Activated CD4-positive, alpha-beta T cell treated with anti-CD3 and anti-CD28 coated beads for 24 hours (primary cell): ENCODE measurements at places on chromosomes 2 and 18.

- no peak for DNase-seq
Observed at GRCh38 chr2:204108330-204108751, 171.8 kb downstream of the ICOS start.

DNA sequence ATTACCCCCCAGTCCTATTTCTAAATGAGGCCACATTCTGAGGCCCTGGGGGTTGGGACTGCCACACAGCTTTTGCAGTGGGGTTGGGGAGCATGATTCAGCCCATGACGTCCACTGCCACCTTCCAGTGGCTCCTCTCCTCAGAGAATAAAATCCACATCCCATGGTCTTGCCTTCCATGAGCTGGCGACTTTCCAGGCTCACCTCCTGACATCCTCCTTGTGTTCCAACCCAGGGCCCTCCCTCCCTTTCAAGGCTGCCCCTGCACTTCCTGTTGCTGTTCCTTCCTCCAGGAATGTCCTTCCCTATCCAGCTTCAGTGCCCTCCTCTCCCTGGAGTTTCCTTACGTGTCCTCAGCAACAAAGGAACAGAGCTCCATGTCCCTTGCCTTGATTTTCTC is 187.3 kb upstream of the ID2 start:
- DNase-seq, result no peak

DNA sequence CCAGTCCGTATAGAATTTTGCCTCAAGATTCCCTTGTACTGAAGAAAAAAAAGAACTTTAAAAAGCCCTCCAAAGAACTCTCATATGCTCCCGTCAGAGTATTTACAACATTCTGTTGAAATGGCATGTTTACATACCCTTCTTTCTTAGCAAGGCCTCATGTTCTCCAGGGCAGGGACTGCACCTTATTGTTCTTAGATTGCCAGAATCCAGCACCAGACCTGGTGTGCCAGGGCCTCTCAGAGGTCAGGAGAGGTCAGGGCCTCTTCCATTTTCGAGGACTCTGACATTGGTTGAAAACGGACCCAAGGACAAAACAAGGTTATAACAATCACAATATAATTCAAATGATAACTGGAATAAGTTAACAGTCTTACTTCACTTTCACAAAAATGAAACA is 78.2 kb downstream of the TNP1 start:
- DNase-seq, result no peak

DNA sequence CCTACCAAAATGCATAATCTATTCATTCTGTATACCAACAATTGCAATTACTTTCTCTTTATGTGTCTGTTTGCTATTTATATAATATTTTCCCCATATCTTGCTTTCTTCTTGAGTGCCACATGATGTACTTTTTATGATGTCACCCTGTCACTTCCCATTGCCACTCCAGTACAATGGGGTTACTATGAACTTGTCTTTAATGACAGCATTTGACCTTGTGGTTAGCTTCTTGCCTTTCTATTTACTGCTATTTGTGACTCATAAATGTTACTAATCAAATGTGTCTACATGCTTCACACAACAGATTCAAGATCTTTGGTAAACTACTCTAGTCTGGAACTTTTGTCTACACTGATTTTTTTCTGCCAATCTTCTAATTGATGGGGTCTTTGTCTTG is 486.3 kb downstream of the NR4A2 start:
- no peak for DNase-seq

DNA sequence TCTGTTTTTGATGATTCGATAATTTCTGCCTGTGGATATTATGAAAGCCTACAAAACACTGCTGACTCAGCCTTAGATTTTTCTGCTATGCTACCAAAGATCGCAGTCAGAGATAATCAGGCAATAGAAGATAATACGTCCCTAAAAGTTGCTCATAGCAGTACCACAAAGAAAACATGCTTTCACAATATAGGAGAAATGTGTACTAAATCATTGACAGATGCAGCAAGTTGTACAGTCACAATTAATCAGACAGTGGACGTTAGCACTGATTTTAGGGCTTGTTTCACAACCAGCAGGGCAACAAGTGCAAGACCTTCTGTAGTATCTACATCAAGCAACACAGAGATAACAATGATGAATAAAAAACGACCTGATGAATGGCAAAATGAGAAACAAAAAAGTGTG is 19.5 kb downstream of the RBM44 start:
- no peak for DNase-seq
